ENCODE measurements at places on chromosomes 16 and 17. TPM values are rescaled to one million over a fixed set of nuclear protein-coding genes. Genes with fewer than 3 reads are reported as not detected.

- no peak for DNase-seq
- H3K27ac ChIP-seq: no peak overlapping the region
- no peaks in the 10 kb centered on the region for H3K4me1 ChIP-seq
- H3K36me3 ChIP-seq: no peaks in the 10 kb centered on the region
Observed at GRCh38 chr16:65305266-65305959, 183.6 kb upstream of the CDH11 start.

GRCh38 chr17:64573214-64573613, 66.4 kb downstream of the CEP95 start:
- H3K4me3 ChIP-seq: peak overlapping the region; percentile 39
- H3K36me3 ChIP-seq: peaks cover 32% of the 10 kb centered on the region
- no peak for DNase-seq
- peak overlapping the region; percentile 72 for H3K27ac ChIP-seq
- H3K27me3 ChIP-seq: no peaks in the 10 kb centered on the region

- no peak overlapping the region for H3K4me3 ChIP-seq
- peak overlapping the region; percentile 81 for H3K27ac ChIP-seq
- peaks cover 8% of the 10 kb centered on the region for H3K4me1 ChIP-seq
- peaks cover 78% of the 10 kb centered on the region for H3K36me3 ChIP-seq
- peak; percentile 26 for DNase-seq
Observed at GRCh38 chr17:35460354-35460851, 11.8 kb upstream of the SLFN13 start.

- peaks cover 59% of the 10 kb centered on the region for H3K36me3 ChIP-seq
- no peaks in the 10 kb centered on the region for H3K27me3 ChIP-seq
- H3K27ac ChIP-seq: peak overlapping the region; percentile 96
Observed at GRCh38 chr17:42266918-42267766, 9.0 kb downstream of the STAT5B start.

DNA sequence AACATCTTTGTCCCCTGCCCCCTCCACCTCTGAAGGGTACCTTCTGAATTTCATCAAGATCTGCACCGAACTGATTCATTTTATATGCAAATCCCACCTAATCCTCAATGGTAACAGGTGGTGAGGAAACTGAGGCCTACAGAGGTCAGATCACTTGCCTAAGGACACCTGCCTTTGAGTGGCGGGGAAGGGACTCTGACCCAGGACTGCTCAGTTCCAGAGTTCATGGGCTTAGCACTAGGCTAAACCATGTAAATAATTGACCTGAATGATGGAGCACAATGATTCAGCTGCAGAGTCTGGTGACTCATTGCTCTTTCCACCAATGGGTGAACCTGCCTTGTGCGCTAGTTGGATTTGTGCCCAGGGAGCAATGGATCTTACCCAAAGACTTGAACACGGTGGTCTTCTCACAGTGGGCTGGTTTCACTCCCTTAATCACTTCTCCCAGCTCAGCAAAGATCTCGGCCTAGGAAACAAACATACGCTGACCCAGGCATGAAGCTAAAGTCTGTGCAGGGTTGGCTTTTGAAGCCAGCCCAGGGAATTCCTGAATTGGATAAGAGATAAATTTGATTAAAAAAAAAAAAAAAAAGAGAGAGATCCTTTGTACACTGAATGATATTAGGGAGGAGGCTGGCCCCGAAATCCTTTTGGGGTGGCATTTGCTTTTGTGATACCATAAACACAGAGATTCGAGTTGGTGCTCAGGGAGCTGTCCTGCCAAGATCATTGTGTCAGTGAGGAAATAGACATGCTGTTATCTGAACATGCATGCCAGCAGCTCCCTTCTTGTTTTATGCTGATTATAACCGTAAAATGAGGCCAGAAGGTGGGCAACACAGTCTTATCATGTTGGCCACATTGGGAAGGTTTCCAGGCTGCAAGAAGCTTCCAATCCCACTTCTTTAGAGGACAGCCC, 17.0 kb downstream of the CRYM start:
- no peak overlapping the region for H3K27ac ChIP-seq
- H3K36me3 ChIP-seq: no peaks in the 10 kb centered on the region
- no peaks in the 10 kb centered on the region for H3K4me1 ChIP-seq
- DNase-seq: no peak

DNA sequence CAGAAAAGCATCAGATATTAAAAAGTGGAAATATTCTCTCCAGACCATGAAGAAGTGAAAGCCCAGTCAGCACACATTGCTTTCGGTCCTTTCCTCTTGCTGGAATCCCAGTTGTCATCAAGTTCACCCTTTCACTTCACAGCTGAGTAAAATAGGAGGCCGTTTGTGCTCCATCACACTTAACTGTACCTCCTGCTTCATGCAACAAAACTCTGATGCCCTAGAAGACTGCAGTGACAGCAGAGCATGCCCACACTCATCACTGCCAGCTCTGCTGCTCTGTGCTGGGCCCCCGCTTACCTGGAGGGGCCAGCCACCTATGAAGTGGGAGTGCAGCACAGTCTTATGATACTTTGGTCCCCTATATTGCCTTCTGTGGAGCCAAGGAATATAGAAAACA, 62.5 kb downstream of the N4BP1 start:
- peaks cover 54% of the 10 kb centered on the region for H3K36me3 ChIP-seq
- H3K27ac ChIP-seq: no peak overlapping the region
- no peak overlapping the region for H3K4me3 ChIP-seq
- no peak for DNase-seq
- peaks cover 8% of the 10 kb centered on the region for H3K4me1 ChIP-seq
- H3K27me3 ChIP-seq: no peaks in the 10 kb centered on the region

GRCh38 chr17:80763293-80763867, 218.7 kb downstream of the RPTOR start:
- H3K4me3 ChIP-seq: peak overlapping the region; percentile 46
- H3K27ac ChIP-seq: peak overlapping the region; percentile 87
- H3K36me3 ChIP-seq: peaks cover 41% of the 10 kb centered on the region
- no peak for DNase-seq
- no peaks in the 10 kb centered on the region for H3K27me3 ChIP-seq

DNA sequence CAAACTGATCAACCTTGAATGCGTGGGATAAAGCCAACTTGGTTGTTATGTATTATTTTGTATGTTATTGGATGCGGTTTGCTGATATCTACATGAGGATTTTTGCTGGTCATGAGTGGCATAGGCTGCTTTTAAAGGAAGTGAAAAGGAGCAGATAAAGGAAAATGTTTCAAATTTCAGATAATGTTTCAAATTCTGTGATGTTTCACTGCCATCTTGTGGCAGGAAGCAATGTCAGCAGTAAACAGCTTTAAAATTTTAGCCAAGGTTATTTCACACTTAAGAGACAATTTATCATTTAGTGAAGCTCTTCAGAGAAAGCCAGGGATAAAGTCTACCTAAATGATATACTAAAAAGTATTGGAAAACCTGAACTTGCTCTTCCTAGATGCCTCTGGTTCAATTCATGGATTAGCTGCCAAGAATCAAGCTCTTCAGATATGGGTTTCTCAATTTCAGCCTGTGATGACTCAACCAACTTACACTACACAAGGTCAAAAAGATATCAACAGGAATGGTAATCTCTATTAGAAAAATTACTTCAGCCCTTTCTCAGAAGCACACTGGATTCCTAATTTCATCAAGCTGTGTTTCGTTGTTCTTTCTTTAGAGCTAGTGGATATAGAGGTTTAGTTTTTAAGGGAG, 136.0 kb upstream of the C17orf78 start:
- no peaks in the 10 kb centered on the region for H3K27me3 ChIP-seq
- H3K4me3 ChIP-seq: no peak overlapping the region
- H3K4me1 ChIP-seq: peaks cover 7% of the 10 kb centered on the region

DNA sequence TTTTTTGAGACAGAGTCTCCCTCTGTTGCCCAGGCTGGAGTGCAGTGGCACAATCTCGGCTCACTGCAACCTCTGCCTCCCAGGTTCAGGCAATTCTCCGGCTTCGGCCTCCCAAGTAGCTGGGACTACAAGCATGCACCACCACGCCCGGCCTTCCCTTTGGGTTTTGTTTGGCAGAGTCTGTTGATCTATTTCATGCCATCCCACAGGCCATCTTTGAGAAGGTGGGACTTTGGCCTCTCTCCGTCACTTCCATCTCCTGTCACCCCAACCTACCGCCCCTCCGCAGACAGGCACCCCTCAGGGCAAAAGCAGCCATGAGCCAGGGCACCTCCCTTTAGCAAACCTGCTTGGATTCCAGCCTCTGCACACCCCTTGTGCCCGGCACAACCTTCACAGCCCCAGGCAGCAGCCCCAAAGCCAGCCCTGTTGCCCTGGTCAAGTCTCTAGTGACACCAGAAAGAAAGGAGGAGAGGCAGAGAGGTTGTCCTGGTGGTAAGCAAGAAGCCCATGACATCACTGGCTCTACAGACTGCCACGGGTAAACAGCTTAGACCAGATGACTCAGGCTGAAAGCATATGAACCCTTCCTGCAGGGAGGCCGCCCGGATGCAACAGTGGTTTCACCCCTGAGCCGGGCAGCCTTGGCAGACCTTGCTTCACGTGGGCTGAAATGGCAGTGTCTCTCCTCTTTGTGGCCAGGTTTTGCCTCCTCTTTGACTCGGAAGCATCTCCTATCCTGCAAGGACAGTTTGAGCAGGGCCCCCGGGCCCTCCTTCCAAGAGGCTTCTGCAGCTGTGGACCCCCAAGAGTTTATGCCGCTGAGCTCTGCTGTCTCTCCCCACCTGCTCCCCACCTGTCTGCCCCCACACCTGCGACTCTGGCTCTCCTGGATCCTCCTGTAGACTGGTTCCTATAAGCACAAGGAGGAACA, 8.1 kb upstream of the TIMP2 start:
- H3K4me1 ChIP-seq: peaks cover 3% of the 10 kb centered on the region
- H3K36me3 ChIP-seq: no peaks in the 10 kb centered on the region
- H3K27me3 ChIP-seq: peaks cover 5% of the 10 kb centered on the region

DNA sequence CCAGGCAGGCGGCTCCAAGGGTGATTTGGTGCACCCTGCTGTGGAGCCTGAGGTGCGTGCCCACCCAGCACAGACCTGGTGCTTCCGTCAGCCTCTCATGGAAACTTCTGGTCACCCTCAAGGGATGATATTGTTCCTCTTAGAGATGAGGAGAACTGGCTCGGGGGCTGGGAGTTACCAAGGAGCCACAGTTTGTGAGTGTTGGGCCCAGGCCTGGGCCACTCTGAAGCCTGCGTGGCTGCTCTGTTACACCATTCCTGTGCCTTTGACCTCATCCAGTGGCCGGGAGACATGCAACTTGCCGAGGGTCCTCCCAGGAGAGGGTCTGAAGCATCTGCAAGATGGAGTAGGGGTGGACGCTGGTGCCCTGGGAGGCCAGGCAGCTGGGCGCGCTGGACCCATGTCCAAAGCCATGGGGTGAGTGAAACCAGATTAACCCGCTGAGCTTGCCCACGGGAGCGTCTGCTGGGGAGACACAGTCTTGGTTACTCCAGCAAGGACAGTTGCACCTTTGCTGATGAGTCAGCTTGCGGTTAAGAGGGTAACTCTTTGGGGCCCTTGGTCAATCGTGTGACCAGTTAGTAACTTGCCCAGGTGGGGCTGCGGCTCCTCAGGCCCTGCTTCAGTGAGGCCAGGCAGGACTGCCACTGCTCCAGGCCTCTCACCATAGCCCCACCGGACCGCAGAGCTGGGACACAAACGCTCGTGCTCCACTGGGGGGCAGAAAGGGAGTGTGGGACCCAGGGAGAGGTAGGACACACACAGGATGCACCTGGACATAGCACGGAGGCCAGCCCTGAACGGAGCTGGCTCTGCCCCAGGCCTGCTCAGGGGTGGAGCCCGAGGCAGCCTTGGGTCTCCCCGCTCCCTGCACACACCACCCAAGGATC, 7.5 kb downstream of the C16orf90 start:
- no peaks in the 10 kb centered on the region for H3K27me3 ChIP-seq
- no peaks in the 10 kb centered on the region for H3K4me1 ChIP-seq
- H3K27ac ChIP-seq: no peak overlapping the region

DNA sequence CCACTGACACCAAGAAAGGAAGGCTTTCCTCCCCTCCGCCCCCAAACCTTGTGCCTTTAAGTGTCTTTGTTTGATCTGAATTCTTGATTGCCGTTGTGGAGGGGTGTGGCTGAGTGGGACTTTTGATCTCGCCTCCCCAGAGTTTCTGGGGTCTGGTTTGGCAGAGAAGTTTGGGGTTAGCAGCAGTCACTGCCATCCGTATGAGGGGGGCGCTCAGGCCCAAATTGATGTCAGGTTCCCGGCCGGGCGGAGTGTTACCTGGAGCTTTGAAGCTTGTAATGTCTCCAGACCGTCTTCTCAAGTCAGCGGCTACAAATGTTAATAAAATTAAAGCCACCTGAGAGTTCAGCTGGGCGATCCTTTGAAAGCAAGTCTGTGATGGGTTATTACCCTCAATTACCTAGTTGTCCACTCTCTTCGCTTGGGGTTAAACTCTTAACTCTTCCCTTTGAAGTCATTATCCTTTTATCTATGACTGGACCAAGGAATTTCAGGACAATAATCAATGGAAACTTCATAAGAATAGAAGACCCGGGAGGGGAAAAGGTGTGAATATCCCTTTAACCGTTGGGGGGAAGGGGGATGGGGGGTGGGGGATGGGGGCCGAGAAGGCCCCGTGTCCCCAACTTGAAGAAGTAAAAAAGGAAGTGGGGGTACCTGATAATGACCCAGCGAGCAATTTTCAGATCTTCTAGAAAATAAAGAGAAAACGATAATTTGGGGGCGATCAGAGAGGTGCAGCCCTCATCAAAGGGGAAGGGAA, 31.8 kb upstream of the AXIN2 start:
- peaks cover 17% of the 10 kb centered on the region for H3K4me1 ChIP-seq
- H3K4me3 ChIP-seq: no peak overlapping the region
- H3K36me3 ChIP-seq: no peaks in the 10 kb centered on the region

- DNase-seq: no peak
- peaks cover 33% of the 10 kb centered on the region for H3K36me3 ChIP-seq
- H3K4me1 ChIP-seq: peaks cover 19% of the 10 kb centered on the region
- H3K4me3 ChIP-seq: no peak overlapping the region
- H3K27ac ChIP-seq: no peak overlapping the region
Observed at GRCh38 chr16:12570046-12570618, 233.6 kb downstream of the CPPED1 start.

DNA sequence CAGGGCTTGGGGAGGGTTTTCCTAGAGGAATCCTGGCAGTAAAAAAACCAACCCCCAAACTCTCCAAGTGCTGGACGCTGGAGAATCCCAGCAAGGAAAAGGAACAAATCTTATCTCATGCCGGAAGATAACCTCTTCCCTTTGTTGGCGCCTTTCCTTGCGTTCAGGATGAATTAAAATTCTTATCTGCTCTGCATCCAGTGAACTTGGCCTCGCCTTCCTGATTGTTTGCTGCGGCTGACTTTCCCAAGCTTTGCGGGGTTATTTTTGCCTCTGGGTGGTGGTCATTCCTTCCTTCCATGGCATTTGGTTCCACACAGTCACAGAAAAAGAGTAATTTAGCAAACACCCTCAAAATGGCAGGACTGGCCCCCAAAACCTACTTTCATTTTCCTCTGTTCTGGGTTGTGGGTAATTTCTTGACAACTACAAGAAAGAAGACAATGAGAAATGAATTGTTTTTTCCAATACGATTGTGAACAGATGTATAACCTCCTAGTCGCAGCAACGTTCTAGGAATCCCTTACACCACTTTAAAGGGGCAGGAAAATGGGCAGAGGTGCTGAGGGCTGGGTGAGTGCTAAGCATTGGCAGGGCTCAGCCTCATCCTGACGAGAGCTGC, 77.8 kb downstream of the MRC2 start:
- H3K4me3 ChIP-seq: peak overlapping the region; percentile 63
- no peak for DNase-seq
- H3K27me3 ChIP-seq: peaks cover 59% of the 10 kb centered on the region
- peaks cover 3% of the 10 kb centered on the region for H3K4me1 ChIP-seq

The MT2A gene
- total RNA-seq: 878 TPM

The CENPX gene
- total RNA-seq: 91.9 TPM

The SLC16A6 gene
- 3.1 TPM for total RNA-seq

The SLFN5 gene
- total RNA-seq: 8.8 TPM

The SOST gene
- total RNA-seq: not detected

The MT1F gene
- 6.4 TPM for total RNA-seq

The PPP1R27 gene
- total RNA-seq: not detected

The SMIM22 gene
- not detected for total RNA-seq

The CD300LB gene
- total RNA-seq: not detected

The HIGD1B gene
- not detected for total RNA-seq

The TMEM114 gene
- total RNA-seq: not detected
